ENCODE measurements at places on chromosomes 2 and 18.

- no peak for DNase-seq
Observed at GRCh38 chr2:172344159-172344558, 83.2 kb upstream of the ITGA6 start.

DNA sequence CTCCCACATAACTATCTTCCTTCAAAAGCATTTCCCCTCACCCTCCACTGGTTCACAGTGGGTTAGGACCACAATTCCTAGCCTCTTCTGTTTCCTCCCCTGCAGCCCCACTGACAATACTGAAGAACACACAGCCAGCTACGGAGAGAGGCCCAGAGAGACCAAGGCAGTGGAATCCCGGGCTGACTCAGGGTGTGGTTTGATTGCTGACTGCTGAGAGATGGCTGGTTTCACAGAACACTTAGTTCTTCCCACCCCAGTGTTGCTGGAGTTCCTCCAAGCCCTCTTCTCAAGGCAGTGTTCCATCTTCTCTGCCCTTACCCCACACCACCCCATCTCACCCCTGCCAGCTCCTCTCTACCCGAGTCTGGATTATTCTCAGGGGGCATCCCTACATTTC, 43.3 kb upstream of the ZFP36L2 start:
- no peak for DNase-seq

- DNase-seq = no peak
Observed at GRCh38 chr2:31216734-31217133, 581 bp downstream of the CAPN14 start.

GRCh38 chr18:48208432-48209140, 200.6 kb downstream of the ZBTB7C start:
- no peak for DNase-seq

GRCh38 chr2:123128951-123129350, 896.1 kb upstream of the CNTNAP5 start:
- DNase-seq = no peak

DNA sequence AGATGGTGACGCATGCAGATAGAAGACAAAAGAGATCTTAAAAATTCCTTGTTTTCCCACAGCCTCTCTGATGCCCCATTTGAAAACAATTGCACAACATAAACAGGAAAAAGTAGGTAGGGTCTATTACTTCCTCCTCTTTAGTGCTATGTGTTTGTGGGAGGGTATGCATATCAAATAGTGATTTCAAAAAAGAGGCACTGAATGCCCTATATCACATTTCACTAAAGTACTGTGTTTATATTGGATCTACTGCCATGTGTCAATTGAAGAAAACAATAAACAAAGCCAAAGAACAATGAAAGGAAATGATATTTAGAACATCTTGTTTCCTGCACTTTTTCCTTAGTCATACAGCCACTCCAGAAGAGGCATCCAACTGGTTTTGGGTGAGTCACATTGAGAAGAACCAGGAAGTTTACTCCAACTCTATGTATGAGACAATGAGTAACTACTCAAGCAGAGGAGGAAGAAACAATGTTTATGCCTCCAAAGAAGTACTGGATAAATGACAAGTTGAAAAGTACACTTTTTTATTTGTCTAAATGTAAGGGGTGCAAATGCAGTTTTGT, 583.6 kb downstream of the FBXO15 start:
- no peak for DNase-seq

- DNase-seq = no peak
Observed at GRCh38 chr2:60707750-60708371, 48.2 kb upstream of the PAPOLG start.

DNA sequence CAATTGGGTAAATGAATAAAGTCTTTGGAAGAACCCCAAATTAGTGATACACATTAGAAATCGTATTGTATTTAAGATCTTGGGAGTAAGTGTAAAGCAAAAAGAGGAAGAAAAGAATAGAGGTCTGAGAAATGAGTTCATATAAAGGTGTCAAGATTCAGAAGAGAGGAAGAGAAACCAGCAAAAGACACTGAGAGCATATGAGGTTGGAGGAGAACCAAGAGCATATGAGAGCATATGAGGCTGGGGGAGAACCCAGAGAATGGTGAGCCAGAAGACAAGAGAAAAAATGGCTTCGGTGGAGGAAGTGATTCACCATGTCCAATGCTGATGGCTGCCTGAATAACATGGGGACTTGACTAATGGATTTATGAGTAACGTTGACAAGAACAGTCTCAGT, 620.1 kb upstream of the GCFC2 start:
- no peak for DNase-seq

- no peak for DNase-seq
Observed at GRCh38 chr2:129772190-129772579, 207.3 kb upstream of the RAB6C start.

DNA sequence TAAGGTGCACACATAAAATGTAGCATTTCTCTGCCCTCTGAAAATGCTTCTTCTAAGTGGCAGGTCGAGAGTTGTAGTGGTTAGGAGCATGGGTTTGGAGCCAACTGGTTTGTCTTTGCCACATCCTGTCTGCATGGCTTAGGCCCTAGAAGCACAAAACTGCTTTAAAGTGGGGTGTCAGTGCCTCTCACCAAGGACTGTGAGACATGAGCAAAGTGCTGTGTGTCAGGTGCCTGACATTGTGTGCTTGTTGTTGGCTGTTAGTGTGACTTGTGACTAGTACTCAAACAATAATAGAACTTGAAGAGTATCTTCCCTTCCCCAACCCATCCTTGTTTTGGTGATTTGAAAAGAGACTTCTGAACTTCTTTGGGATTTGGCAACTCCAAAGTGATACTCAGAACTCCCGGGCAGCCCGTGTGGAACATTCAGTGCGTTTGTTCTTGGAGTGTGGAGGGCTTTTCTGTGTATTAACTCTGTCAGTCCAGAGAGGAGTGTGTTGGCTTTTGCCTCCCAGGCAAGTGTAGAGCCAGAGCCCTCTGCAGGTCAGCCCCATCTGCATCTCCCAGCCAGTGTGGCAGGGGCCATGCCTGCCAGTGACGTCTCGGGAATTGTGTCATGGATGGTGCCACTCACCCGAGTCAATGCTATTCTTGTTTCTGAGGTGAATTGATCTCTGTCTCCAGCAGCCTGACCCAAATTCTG, 5.0 kb downstream of the MGAT5 start:
- DNase-seq = no peak

DNA sequence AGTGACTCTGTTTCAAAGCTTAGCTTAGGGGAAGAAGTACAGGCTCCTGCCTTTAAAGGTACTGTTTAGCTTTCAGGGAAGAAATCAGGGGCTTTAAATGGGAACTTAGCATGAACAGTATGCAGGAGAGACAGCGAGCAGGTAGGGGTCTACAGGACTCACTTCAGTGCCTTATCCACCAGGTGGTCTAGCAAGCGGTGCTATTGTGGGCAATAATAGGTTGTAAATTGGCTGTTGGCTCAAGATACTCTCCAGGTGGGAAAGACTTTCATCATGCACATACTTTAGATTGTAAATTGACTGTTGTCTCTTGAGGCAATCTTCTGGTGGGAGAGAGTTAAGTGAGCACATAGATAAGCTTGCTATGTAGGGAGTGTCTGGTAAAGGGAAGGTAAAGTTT, 358.6 kb upstream of the DLGAP1 start:
- DNase-seq = no peak

- no peak for DNase-seq
Observed at GRCh38 chr18:23990474-23991410, 23.8 kb upstream of the TTC39C start.

- DNase-seq = no peak
Observed at GRCh38 chr2:166867874-166868514, 20.3 kb upstream of the XIRP2 start.

DNA sequence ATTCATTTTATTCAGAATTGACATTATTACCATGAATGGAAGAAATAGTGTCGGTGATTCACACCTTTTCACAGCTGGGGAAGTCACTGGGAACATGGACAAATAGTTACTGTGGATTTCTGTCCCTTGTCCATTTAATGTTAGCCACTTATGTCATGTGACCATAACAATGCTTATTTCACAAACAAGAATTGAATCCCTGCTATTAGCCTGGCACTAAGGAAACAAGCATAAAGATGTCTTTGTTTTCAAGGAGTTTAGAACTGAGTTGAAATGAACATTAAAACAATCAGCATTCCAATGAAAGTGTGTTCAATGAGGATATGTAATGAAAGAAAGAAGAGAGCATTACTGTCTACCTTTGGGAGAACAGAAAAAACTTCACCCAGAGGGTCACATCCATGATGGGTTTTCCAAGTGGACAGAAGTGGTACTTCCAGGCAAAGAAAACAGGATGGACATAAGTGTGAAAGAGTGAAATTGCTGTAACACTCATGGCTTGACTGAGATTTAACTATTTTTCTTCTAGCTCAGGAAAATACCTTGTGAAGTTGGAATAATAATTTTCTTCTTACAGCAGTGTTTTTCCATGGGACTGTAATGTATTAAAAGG, 324.5 kb upstream of the UBE2E3 start:
- DNase-seq = no peak

DNA sequence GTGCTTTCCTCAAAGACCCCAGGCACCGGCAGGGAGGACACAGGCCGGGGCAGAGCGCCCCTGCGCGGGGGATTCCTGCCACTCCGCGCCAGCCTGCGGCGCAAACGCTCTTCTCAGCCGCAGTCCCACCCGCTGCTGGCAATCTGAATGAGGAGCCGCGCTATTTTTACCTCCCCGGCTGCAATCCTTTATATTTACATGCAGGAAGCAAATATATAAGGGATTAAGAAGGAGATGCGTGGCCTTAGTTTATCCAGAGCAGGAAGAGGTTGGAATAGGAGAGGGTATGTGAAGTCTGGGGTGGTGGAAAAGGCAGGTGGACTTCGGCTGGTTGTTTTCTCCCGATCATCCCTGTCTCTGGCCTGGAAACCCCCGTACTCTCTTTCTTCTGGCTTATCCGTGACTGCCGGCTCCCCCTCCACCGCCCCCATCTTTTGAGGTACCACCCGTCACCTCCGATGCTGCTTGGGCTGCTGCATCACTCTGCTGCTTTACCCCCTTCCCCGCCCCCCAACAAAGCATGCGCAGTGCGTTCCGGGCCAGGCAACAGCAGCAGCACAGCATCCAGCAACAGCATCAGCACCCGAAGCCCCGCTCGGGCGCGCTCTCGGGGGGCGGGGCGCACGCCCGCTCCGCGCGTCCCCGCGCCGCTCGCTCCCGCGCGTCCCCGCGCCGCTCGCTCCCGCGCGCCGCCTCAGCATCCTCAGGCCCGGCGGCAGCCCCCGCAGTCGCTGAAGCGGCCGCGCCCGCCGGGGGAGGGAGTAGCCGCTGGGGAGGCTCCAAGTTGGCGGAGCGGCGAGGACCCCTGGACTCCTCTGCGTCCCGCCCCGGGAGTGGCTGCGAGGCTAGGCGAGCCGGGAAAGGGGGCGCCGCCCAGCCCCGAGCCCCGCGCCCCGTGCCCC, at the start of gene ADAM23:
Gene ADAM23, plus strand, starts transcription at position 700 of the 902 bp plus-strand sequence. CDS start 335 bp downstream, outside the sequence.
- peak; percentile 11 for DNase-seq

DNA sequence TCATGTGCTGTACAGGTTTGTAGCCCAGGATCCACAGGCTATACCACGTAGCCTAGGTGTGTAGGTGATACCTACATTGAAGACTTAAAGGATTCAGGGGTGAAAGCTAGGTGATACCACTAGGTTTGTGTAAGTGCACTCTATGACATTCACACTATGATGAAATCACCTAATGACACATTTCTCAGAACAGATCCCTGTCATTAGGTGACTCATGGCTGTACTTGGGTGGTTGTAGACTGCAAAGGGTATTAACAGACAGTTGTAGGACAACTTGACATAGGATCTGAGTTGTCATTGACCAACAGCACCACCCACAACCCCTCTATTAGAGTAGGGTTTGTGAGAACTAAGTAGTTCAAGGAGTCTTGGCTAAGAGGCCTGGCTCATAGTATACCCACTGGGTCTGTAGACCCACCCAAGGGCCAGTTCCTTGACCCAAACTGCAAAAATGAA, 27.7 kb upstream of the SMCHD1 start:
- no peak for DNase-seq

DNA sequence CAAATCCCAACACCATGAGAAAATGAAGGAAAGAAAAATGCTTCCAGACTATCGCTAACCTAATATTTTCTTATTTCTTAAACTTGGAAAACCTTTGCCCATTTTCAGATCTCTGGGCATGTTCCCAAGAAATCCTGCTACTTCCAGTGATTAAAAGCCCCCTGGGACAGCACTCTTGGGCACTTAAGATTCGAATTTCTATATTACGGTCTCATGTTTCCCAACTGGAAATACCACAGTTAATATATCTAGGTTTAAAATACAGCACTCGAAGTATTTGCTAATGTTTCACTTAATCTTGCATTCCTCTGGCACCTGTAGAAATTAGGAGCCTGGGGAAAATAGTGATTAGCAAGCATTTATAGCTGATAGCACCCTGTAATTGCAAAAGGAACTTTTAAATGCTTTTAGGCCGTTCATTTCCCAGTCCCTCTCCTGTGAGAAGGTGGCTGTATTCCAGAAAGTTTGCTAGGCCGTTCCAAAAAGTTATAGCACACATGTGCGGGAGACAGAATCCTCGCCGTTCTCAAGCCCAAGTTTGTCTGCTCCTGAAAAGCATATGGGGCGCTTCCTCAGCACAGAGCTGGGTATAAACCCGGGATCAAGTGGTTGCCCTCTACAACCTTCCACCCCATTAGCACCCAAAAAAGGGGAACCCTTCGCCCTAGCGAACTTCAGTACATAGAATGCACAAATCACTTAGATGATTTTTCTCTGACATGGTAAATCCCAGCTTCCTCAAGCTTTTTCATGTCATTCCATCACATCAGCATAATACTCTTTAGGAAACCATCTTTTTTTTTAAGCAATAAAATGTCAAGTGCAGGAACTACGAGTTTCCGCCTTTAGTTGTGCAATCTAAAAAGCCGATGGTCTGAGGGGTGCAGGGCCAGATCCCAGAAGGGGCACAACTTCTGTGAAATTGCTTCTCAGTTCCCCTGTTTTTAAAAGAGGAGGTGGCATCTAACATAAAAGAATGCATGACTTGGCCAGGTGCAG, 60.6 kb downstream of the DIPK1C start:
- no peak for DNase-seq

GRCh38 chr2:70133491-70134322, 46.4 kb downstream of the PCBP1 start:
- no peak for DNase-seq

GRCh38 chr2:231965102-231965501, 3.6 kb downstream of the DIS3L2 start:
- DNase-seq = no peak

- no peak for DNase-seq
Observed at GRCh38 chr2:30761226-30761625, 46.0 kb downstream of the CAPN13 start.

GRCh38 chr2:109065391-109065734, 63.6 kb upstream of the SH3RF3 start:
- DNase-seq = no peak

GRCh38 chr2:50102383-50102782, 929.5 kb downstream of the NRXN1 start:
- no peak for DNase-seq

- no peak for DNase-seq
Observed at GRCh38 chr18:50791599-50792438, 28.0 kb downstream of the MRO start.

GRCh38 chr18:10239991-10240634, 214.3 kb upstream of the APCDD1 start:
- DNase-seq = no peak

- no peak for DNase-seq
Observed at GRCh38 chr18:13572721-13573120, 153.6 kb downstream of the FAM210A start.

All from activated T-helper 1 cell treated with anti-CD3 and anti-CD28 coated beads, Interleukin-2, amount 50 U/mL, for 16 hours (primary cell).